Activated CD8-positive, alpha-beta memory T cell treated with anti-CD3 and anti-CD28 coated beads, Interleukin-2, amount 50 U/mL, for 4 hours (primary cell): ENCODE measurements at places on chromosomes 2 and 18.

DNA sequence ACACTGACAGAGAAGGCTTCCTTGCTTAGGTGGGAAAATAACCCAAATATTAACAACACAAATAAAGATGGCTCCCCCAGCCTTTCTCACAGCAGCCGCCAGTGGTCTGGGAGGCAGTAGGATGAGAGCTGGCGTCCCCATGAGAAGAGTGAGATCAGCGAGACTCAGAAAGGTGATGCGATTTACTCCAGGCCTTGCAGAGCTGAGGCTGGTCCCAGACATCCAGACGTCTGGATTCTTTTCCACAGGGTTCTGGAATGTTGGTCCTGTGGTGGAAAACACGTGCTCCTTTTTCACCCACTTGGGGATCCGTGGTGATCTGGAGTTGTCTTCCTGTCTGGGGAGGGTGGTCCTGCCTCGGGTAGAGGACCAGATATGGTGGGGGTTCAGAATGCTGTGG is 190.6 kb downstream of the CTIF start:
- no peak for DNase-seq

DNA sequence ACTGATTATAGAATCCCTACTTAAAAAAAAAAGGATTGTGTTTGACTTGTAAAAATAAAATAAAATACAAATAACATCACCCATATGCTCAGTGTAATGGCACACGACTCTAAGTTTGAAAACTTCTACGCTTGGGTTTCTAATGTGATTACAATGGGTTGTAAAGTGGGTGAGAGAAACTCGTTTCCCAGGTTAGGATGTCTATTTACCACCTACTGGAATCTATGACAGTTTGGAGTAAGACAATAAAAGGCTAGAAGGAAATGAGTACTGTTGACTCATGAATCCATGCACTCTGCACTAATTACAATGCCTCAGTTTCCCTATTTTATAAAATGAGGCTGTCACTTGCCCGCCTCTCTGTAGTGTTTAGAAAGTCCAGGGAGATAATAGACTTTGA is 204.2 kb upstream of the FBXO11 start:
- DNase-seq = no peak

GRCh38 chr2:12513339-12513738 is 203.4 kb upstream of the TRIB2 start:
- no peak for DNase-seq

- no peak for DNase-seq
Observed at GRCh38 chr2:14530506-14530905, 102.0 kb upstream of the LRATD1 start.
